ENCODE measurements at places on chromosomes 3 and 15. TPM values are rescaled to one million over a fixed set of nuclear protein-coding genes. Genes with fewer than 3 reads are reported as not detected.

DNA sequence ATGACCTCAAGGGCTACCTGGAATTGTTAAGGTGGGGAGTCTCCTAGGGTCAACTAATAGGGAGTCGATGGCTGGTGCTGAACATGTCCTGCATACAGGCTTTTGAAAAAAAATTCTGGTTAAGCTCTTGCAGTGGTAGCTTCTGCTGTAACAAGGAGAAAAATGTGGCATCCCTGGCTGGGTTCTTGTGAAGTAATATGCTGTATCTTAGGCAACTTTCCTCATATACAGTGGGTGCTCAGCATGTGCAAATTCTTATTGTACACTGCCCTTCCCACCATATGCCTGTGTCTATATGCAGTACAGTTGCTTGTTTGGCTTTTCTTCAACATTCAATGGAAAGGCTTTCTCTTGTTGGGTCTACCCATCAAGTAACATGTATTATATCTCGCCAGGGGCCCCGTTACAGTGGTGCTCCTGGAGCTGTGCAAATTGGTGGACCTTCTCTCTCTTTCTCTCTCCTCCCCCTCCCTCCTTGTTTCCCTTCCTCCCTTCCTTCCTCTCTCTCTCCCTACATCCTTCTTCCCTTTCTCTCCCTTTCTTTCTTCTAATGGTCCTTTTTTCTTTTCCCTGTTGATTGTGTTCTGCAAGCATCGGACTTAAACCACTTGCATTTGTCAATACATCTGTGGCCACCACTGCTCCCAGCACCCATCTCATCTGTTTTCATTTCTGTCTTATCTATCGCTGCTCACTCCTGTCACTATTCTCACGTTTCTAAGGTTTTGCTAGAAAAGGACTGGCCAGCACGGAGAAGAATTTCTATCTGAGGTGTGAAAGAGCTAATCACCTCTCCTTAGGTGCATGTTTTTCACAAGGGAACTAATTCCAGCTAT is 35.2 kb downstream of the TGFBR2 start:
- no peak for DNase-seq

GRCh38 chr3:4351164-4351855 is 48.1 kb downstream of the SETMAR start:
- peak; percentile 23 for DNase-seq

DNA sequence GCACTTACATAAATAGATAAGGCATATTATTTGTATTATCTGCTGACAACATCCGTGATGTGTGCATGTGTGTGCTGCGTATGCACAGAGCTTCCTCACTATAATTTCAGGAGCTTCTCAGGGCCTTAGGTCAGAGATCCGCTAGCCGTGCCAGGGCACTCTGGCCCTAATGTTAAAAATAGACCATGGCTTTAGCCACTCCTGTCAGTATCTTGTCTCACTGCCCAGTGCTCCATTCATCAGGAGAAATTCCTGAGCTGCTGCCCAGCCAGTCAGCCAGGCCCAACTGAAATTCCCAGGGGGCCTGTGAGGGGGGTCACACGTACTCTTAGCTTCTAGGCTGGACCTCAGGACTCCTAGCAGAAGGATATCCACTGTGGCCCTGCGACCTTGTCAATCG is 70.0 kb upstream of the ABHD2 start:
- DNase-seq = no peak

- DNase-seq = peak; percentile 24
Observed at GRCh38 chr3:50205413-50206276, 574 bp downstream of the SLC38A3 start.

- DNase-seq = no peak
Observed at GRCh38 chr3:89364314-89364713, 256.9 kb downstream of the EPHA3 start.

GRCh38 chr15:51270706-51271105 is 67.7 kb downstream of the CYP19A1 start:
- no peak for DNase-seq

DNA sequence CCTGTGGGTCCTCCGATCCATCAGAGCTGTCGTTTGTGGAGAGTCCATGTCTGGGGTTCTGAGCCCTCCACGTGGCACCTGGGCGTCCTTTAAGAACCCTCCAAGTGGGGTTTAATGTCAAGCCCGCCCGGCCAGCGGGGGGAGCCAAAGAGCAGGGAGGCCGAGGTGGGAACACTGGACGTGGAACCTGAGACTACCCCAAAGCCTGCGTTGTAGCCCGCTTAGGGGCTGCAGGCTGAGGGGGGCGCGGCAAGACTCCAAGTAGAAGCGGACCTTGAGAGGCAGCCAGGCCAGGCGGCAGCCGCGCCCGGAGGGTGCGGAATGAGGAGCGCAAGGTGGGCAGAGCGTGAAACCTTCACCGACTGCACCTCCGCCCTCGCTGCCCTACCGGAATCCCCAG is 126.2 kb upstream of the ATP10A start:
- DNase-seq = no peak

DNA sequence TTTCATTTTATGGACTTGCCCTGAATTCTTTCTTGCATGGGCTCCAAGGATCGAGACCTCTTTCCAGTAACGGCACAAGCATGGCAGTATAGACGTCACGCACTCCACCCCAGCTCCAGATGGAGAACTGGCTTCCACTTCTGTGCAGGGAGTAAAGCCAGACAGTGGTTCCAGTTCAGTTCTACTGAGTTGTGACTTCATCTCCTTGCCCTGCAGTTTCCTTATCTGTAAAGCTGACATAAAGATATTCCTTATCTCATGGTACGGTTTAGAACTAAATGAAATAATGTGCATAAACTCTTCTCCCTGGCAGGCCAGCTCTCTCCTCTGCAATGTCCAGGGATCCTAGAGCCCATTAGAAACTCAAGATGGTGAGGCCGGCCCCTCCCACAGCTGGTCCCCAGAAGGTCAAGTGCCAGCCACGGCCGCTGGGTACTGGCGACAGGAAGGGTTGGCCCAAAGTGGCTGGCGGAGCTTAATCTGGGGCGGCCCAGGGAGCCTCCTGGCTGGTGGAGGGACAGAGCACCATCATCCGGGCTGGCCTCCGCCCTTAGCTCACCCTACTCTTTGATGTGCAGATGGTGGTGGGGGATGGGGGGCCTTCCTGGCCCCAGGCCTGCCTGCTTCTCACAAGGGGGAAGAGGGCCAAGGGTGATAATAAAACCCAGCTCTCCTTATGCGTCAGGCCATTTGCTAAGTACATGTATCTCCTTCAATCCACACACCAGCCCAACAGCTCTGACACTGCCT is 7.2 kb downstream of the MESP2 start:
- DNase-seq = no peak

GRCh38 chr3:52433996-52434479 is 10.9 kb downstream of the SEMA3G start:
- DNase-seq = no peak

DNA sequence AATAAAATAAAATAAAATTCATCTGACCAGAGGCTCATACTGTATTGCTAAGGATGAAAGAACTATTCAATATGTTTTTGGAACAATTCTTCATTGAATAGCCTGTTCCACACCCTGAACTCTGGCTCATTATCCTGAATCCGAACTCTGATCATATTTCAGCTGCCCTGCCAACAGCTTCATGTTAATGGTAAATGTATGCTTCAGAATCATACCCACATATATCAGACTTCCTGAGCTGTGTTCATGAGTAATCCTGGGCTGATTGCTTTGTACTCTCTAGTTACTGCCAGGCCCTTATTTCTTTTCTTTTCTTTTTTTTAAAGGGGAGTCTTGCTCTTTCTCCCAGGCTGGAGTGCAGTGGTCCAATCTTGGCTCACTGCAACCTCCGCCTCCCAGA is 11.8 kb downstream of the INO80 start:
- no peak for DNase-seq

- DNase-seq = no peak
Observed at GRCh38 chr3:113006359-113007056, 15.7 kb downstream of the GTPBP8 start.

GRCh38 chr15:81115054-81115939 is 18.8 kb upstream of the CFAP161 start:
- DNase-seq = no peak

DNA sequence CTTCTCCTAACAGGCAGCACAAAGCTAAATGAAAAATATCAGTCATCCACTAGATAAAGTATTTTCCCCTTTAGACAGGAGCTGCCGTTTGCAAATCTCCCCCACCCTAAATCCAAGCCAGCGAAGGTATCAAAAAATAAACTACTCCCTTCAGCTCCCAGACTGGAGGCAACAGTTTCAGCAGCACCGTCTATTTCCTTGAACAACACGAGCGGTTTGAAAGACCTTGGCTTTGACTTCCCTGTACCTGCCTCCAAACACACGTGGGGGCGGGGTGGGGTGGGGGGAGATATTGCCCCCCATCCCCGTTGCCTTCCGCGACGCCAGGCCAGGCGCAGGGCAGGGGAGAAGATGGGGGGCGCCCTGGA is 832 bp upstream of the CACNA1D start:
- DNase-seq = no peak

DNA sequence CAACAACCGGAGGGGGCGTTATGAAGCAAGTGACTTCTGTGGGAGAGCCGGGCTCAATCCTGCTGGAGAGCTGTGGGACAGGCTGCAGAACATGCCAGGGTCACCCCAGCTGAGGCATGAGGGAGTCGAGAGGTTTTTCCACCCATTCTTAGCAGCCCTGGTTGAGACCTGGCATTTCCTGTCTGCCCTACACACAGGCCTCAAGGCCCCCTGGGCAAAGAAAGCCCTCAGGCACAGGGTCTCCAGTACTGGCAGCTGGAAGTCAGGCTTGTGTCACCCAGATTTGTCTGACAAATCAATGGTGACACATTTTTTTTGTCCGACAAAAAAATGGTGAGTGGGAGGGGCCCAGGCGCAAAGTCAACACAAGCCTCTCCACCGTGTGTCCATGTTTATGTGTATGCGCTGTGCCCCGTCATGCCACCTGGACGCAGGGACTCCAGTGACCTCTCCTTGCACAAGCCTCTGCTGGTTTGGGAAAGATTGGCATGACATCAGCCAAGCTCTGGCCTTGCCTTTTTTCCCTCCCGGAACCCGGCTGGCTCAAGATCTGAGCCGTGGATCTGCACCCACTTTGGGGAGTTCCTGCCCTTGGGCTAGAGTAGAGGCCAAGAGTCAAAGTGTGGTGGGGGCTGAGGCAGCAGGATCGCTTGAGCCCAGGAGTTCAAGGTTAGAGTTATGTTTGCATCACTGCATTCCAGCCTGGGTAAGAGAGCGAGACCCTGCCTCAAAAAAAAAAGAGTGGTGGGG is 20.8 kb upstream of the ALAS1 start:
- no peak for DNase-seq

- no peak for DNase-seq
Observed at GRCh38 chr3:188286087-188286513, 132.1 kb downstream of the LPP start.

GRCh38 chr3:62556121-62556815 is 182.9 kb upstream of the FEZF2 start:
- no peak for DNase-seq

- DNase-seq = peak; percentile 37
Observed at GRCh38 chr3:49724586-49724985, 835 bp upstream of the GMPPB start.

DNA sequence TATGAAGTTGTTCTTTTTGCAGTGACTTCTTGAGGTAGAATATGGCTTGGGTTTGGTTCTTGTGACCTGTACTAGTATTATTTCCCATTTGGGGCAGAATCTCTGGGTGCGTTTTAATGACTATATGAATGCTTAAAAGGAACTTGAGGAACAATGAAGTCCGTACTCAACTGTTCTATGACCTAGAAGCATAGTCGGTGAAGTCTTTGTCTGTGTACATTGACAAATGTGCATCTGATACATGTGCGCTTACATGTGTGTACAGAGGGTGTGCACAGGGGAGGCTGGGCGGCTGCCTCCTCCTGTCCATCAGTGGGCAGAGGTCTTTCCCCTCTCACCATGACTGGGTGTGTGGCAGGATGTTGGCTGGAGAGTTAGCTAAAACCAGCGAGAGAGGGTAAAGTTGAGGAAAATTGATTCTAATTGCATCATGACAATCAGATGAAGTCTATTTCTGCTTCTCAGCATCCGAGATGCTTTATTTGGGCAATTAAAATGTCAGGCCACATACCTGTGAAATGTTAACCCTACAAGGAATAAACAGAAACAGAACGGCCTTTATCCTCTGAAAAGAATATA is 1.0 kb upstream of the NR2F2 start:
- no peak for DNase-seq

DNA sequence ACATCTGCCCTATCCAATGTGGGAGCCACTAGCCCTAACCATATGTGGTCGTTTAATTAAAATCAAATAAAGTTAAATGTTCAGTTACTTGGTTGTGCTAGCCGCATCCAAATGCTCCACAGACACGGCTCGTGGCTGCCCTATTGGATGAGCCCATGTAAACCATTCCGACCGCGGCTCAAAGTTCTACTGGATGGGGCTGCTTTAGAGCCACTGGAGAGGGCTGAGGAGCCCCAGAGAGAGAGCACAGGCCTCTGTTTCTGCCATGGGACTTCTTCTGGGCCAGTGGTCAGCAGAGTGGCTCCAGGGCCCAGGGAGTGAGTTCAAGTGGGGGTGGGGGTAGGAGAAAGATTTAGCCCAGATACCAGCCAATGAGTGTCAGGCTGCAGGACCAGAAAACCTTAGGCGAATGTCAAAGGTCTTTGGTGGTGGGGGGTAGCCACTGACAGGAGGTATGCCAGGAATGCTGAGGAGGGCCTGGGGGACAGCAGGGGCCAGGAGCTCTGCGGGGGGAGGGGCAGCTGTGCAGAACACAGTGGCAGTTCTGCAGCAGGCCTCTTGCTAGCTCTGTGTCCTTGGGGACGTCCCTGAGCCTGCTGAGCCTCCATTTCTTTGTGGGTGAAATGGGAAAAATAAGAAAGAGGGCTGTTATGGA is 30.1 kb downstream of the SPSB4 start:
- DNase-seq = no peak

DNA sequence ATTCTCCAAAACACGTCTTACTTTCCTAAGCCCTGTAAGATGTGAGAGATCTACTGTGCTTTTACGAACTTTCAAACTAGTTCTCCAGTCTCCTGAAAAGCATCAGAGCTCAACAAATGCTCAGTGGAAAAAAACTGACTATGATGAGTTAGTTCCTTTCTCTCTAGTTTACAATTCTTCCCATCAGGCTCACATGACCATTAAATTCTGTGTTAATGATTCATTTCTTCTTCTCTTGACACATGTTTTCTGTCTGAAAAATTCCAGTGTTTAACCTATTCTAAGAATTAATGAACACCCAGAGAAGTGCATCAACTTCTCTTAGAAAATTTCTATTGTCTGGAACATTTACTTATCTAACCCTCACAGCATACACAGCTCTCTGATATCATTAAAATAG is 844.3 kb downstream of the SI start:
- no peak for DNase-seq

DNA sequence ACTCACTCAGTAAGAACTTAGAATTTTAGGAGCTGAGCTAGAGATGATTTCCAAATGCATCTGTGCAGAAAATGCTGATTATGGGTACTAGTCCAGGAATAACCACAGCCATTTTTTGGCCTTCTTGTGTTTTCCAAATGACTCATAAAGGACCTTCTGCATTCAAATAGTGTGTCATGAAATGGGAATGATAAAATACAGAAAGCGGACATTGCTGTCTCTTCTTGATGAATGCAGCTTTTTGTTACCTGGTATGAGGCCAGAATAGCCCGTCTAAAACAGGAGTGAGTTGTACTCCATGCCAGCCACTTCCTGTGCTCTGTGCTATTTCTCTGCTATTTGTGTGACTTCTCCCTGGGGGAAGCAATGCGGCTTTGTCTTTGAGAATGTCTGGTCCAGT is 20.5 kb upstream of the FRMD5 start:
- no peak for DNase-seq

PRKCD gene
- total RNA-seq = 23.4 TPM

HIGD1A gene
- total RNA-seq = 56.9 TPM

TRPC1 gene
- total RNA-seq = 3.0 TPM

WDR72 gene
- total RNA-seq = not detected
